Foreskin fibroblast (primary cell): ENCODE measurements at places on chromosomes 12 and 14.

DNA sequence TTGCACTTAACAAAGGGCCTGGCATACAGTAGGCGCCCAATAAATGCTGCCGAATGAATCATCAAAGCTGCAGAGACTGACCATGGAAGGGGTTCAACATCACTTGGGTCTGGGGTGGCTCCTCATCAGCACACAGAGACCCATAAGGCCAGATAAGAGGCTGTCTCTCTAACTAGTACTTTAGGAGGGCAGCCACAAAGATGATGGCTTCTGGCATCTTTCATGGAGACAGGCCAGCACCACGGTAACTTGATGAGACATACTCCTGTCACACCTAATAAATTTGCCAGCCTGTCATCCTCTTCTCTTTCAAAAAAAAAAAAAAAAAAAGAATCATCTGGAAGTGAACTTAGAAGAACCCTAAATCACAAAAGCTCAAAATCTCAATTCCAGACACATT, 3.4 kb downstream of the PRIMA1 start:
- DNase-seq: no peak

DNA sequence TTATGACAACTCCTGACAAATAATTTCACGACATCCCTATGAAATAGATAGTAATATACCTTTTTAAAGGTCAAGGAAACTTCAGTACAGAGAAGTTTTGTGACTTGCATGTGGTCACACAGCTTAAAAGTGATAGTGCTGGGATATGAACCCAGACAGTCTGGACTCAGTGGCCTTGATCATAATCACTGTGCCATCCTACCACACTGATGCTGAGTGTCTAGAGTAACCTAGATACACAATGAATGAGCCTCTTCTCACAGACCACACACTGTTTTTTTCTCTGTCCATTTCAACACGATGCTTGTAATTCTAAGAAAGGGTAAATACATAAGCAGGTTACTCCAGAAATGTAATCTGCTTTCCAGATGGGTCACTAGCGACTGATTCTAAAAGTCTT, 88.2 kb downstream of the SYNE2 start:
- DNase-seq: no peak

GRCh38 chr14:46325157-46325556, 326.4 kb downstream of the RPL10L start:
- no peak for DNase-seq

- no peak for DNase-seq
Measured at GRCh38 chr12:66341126-66341525, 38.8 kb downstream of the HELB start.

DNA sequence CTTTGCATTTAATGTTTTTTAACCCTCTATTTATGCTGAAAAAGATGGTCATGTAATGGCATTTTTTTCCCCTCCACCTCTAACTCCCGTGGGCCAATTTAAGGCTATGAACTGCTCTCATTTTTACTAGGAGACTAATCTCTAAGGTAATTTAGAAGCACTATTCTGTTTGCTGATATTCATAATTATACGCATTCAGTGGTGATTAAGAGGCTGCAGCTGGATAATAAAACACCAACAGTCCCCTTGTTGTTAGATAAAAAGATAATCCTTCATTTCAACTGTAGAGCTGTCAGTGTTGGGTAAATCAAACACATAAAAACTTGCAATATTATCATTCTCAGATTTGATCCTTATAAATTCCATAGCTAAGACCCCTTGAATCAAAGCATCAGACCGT, 8.9 kb downstream of the MYO1H start:
- DNase-seq: no peak
